ENCODE measurements at places on chromosomes 7 and 10.
A peak's percentile ranks its signal among the peaks of the same experiment; 100 is the strongest.

DNA sequence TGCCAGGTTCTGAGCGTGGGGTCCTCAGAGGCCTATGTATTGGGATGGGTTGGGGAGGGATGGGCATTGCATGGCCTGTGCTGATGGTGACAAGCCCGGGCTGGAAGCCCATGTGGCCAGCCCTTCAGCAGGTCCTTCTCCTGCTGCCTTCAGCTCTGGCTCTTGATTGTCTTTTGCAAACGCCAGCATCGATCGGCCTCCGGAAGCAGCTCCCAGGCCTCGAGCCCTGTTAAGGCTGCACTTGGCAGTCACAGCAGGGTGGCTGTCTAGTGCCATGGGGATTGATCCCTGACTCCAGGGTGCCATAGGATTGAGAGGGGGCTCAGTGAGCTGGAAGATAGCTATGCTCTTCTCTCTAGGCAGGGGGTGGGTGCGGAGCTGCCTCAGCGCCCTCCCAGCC lies 51.4 kb downstream of the CDH23 start:
- DNase-seq: peak; percentile 55

DNA sequence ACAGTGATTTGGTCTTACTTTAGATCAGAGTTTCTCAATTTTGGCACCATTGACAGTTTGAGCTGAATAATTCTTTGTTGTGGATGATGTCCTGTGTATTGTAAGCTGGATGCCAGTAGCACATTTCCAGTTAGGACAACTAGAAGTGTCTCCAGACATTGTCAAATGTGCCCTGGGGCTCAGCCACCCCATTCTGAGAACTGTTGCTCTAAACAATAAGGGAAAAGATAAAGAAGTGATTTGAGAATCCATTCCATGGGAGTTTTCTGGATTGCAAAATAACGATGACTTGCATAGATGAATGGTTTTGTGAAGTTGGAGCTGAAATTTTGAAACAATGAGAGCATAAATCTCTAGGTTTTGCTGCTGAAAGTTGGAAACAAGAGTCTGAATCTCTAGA lies 44.6 kb downstream of the NUP205 start:
- DNase-seq: no peak

- no peak for DNase-seq
These were observed 264.7 kb downstream of the ELFN1 start for GRCh38 chr7:1934756-1935155.

- DNase-seq: no peak
These were observed 24.5 kb downstream of the POLL start for GRCh38 chr10:101563497-101564040.

DNA sequence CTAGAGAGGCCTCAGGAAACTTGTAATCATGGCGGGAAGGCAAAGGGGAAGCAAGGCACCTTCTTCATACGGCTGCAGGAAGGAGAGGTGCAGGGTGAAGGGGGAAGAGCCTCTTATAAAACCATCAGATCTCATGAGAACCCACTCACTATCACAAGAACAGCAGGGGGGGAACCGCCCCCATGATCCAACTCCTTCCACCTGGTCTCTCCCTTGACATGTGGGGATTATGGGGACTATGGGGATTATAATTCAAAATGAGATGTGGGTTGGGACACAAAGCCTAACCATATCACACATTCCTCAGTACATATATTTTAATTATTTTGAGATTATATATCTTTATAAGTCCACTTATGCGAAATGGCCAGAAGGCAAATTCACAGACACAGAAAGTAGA lies 8.9 kb downstream of the HK1 start:
- DNase-seq: no peak

DNA sequence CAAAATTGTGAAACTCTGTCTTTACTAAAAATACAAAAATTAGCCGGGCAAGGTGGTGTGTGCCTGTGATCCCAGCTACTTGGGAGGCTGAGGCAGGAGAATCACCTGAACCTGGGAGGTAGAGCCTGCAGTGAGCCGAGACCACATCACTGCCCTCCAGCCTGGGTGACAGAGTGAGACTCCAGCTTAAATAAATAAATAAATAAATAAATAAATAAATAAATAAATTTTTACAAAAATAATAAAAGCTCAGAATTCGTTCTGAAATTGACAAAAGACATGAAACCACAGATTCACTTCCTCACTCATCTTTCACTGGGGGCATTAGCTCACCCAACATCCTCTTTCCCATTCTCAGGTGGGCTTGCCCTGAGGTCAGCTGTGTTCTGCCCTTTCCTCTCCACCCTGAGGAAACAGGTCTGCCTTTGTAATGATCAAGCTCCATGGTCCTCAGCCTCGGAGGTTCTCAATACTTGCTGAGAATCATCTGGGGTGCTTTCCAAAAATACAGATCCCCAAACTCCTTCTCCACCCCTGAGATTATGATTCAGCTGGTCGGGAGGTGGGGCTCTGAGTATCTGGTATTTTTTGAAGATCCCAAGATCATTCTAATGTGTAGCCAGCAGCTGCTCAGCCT lies 29.2 kb upstream of the APBB1IP start:
- no peak for DNase-seq

- no peak for DNase-seq
These were observed 52.2 kb downstream of the CADPS2 start for GRCh38 chr7:122833888-122834570.

- DNase-seq: no peak
These were observed 242.1 kb upstream of the PPP1R3A start for GRCh38 chr7:114160925-114161324.

- DNase-seq: no peak
These were observed 10.3 kb upstream of the LRRC27 start for GRCh38 chr10:132321726-132322125.

DNA sequence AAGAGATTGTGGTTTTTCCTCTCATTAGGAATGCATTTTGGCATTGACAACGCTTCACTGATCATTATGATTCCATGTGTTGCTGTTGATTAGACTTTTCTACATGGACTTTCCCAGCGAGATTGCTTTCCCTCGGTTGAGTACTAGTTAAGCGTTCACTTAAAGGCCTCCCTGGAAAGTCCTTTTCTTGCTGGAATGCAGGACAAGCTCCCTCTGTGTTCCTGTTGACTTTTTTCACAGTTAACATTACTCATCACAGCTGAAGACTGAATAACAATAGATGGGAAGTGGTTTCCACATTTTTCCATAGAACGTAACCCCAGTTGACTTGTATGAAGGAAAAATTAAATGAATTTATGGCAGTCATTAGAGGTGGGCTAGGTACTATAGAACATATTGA lies 2.6 kb upstream of the CAV1 start:
- DNase-seq: no peak

DNA sequence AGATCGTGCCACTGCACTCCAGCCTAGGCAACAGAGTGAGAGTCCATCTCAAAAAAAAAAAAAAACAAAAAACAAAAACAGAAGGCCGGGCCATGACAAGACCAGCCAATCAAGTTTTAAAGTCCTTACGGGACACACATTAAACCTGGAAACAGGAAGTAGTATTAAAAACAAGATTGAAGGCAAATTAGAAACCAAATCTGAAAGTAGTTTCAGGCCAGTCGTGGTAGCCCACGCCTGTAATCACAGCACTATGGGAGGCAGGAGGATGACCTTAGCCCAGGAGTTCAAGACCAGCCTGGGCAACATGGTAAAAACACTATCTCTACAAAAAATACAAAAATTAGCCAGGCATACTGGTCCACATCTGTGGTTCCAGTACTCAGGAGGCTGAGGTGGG lies 18.1 kb downstream of the PSAP start:
- DNase-seq: no peak

DNA sequence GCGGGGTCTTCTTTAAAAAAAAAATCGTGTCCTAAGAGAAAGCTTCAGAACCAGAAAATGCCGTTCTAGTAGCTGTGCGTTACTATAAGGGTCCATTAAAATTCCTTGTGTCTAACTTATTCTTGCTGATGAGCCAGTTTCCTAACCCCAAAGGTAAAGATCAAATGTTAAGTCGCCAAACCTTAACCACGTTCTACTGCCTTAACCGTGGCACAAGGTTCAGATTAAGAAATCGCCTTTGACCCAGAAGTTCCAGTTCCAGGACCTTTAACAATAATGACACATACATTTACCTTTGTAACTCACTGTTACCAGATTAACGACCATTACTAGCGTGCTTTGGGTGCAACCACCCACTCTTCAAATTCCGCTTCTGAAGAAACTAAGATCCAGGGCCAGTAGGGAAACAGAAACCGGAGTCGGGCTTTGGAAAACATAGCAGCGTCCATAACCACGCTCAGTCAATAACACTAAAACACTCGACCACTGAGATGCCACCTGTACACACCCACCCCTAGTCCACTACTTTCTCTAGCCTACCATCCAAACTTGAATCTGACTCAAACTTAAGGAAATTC lies 620 bp downstream of the BET1 start:
- no peak for DNase-seq

DNA sequence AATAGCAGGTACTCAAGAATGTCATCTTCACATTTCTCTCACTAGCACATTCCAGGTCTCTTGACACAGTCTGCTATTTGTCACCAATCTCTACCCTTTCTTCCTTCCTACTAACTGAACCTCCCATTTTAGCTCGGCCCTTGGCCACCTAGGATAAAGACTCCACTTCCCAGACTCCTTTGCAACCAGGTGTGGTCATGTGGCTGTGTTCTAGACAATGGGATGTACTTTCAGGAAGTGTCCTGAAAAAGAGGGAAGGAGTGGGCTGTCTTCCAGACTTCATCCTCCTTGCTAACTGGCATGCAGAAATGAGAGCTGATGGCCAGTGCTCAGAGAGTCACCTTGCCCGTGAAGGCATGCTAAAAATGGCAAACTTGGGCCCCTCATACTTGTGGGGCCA lies 139.2 kb downstream of the AMPH start:
- no peak for DNase-seq

GRCh38 chr10:103837370-103838069 lies 17.9 kb downstream of the SH3PXD2A start:
- no peak for DNase-seq

DNA sequence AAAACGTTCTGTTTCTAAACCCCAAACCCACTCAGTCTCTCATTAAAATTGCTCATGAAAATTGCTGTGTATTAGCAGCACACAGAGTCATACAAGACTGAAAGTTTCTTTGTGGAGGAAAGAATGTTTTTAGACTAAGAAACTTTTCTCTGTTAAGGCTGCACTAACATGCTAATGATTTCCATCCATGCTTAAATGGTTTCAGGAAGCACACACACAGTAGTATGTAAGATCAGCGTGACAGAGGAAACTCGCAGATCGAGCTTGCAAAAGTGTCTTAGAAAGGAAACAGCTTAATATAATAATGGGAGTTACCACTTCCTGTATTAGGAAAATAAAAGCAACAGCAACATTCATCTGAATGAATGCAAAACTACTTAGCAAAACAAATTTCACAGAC lies 112.7 kb downstream of the ICA1 start:
- DNase-seq: no peak

GRCh38 chr10:120369856-120370276 lies 87.2 kb upstream of the PLPP4 start:
- no peak for DNase-seq

DNA sequence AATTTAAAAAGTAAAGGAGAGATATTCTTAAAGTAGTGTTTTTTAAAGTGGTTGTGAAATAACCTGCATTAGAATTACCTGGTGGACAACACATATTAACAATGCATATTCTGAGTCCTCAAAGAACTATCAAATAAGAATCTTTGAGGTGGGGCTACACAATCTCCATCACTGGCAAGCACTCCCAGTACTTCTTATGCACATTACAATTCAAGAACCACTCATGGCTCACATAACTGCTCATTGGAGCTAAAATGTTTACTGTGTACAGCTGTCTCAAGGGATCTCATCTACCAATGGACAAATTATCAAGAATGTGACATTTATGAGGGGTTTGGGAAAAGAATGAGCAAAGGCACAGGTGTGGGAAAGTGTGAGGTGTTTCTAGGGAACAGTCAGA lies 692.0 kb downstream of the PHTF2 start:
- DNase-seq: no peak

DNA sequence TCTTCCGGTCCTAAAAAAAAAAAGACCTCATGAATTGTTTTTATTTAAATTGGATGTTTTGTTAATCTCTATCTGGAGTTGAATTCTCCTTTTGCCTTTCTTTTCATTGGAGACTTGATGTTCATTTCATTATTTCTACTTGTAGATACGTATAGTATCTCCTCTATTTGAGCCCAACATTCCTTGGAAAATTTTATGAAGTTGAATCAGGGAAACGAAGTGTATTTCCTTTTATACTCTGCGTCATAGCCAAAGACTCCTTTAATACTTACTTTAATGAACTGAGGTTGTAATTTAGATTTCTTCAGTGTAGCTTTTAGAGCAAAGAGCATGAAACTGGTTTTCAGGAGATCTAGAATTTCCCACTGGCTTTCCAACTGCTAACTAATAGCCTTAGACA lies 132.4 kb downstream of the KIAA1217 start:
- DNase-seq: no peak

- no peak for DNase-seq
These were observed 142.2 kb upstream of the INSYN2A start for GRCh38 chr10:127338399-127339110.

DNA sequence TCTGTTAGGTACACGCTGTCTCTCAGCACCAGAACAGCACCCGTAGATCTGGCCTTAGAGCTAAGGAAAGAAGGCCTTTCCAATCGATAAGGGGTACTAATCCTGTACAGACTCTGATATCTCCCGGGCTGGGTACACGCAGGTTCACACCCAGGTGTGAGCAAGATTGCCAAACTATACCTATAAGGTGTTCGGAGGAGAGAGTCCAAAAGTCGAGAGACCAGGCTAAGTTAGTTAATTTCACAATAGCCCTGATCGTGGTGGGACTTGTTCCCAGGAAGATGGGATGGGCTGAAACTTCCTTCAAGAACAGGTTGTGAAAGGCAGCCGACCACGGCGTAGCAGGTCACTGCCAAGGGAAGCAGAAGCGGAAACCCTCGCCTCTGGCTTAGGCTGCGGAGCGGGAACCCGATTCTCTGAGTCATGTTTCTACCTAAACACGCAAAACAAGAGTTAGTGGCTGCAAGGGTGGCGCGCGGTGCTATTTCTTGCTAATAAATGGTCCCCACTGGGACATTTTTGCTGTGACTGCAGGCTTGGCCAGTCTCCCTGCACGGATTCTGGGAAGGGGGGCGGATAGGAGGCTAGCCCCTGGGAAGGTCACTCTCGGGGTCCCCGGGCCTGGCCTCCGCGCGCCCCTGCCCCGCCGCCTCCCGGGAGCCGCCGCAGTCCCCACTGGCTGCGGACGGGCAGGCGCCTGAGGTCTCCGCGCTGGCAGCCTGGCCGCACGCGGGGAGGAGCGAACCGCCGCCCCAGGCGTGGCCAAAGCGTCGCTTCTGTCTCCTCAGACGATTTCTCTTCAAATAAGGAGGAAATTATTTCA lies 75.4 kb upstream of the PDSS1 start:
- DNase-seq: no peak

DNA sequence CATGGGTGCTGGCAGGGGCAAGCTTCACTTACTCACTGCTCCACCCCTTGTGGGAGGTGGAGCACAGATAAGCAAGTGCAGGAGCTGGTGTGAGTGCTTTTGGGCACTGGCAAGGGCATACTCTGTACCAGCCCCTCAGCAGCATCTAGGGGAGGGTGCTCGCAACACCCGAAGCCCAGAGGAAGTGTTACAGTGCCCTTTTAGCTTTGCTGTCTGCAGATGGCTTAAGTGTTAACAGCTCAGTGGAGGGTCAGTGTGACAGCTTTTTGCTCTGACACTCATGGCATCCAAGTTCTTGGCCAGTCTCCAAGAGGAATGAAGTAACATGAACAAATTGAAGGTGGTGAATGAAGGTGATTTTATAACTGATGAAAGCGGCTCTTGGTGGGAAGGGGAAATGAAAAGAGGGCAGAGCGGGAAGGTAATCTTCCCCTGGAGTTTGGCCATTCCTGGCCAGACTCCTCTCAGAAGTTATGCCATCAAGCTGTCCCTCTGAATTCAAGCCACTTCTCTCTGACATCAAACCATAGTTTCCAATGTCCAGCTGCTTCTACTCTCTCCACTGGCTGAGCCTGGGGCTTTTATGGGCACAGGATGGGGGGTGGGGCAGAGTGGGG lies 862.5 kb downstream of the KCNMA1 start:
- no peak for DNase-seq
